Lung (tissue), 17 donors: ENCODE measurements at places on chromosomes 12 and 14. TPM values are rescaled to one million over a fixed set of nuclear protein-coding genes. Genes with fewer than 3 reads are reported as not detected.

RASSF8 gene
- 43.7 TPM for total RNA-seq

ACOT6 gene
- not detected for total RNA-seq

CLEC6A gene
- total RNA-seq = 1.1 TPM

PRIMA1 gene
- 0.40 TPM for total RNA-seq

RNF41 gene
- total RNA-seq = 54.6 TPM

SMCO3 gene
- 1.3 TPM for total RNA-seq

CLEC2A gene
- not detected for total RNA-seq

FOXM1 gene
- 3.3 TPM for total RNA-seq

- H3K4me1 ChIP-seq = no peaks in the 10 kb centered on the region
- peak overlapping the region; percentile 77 for H3K4me3 ChIP-seq
- peak; percentile 32 for DNase-seq
- H3K27me3 ChIP-seq = peaks cover 36% of the 10 kb centered on the region
- H3K36me3 ChIP-seq = no peaks in the 10 kb centered on the region
- peak overlapping the region; percentile 97 for H3K27ac ChIP-seq
Measured at GRCh38 chr14:61280092-61280525, 1.0 kb downstream of the TMEM30B start.

DNA sequence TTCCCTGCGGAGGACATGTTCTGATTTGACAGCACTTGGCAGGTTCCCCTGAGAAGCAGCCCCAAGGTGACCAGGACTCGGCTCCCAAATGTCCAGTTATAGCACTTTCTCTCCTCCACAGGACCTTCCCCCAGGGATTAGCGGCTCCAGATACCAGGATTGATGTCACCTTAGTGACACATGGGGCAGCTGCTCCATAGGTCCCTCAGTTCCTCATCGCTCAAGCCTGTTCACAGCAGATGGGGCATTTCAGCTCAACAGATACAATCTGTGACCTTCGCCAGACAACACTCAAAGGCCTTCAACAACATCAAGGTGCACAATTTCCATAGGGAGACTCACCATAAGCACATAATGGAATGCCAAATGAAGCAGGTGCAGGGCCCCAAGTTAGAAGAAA lies 67.9 kb upstream of the ZFP36L1 start:
- no peak overlapping the region for H3K4me3 ChIP-seq
- DNase-seq = no peak
- no peaks in the 10 kb centered on the region for H3K27me3 ChIP-seq
- peaks cover 2% of the 10 kb centered on the region for H3K4me1 ChIP-seq

DNA sequence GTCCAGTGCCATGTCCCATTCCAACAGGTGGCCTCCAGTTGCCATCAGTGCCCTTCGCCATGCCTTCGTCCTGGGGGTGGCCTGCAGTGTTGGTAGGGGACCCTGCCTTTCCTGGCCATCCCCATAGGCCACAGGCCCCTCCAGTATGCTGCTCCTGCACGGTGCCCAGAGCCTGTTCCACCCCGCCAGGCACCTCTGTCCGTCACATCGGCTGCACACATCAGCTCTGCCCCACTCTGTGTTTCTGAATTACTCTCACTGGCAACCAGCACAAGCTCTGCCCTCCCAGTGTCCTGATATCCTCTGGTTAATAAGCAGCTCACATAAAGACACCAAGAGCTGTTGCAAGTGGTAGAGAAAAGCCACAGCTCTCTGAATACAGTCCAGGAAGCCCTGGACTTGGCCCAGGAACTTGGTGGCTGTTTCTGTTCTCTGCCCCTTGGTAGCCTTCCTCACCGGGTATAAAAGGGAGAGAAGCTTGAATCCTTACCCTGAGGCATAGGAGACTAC lies 31.3 kb upstream of the ATP2A2 start:
- no peak overlapping the region for H3K4me3 ChIP-seq
- H3K36me3 ChIP-seq = no peaks in the 10 kb centered on the region
- H3K4me1 ChIP-seq = peaks cover 9% of the 10 kb centered on the region

DNA sequence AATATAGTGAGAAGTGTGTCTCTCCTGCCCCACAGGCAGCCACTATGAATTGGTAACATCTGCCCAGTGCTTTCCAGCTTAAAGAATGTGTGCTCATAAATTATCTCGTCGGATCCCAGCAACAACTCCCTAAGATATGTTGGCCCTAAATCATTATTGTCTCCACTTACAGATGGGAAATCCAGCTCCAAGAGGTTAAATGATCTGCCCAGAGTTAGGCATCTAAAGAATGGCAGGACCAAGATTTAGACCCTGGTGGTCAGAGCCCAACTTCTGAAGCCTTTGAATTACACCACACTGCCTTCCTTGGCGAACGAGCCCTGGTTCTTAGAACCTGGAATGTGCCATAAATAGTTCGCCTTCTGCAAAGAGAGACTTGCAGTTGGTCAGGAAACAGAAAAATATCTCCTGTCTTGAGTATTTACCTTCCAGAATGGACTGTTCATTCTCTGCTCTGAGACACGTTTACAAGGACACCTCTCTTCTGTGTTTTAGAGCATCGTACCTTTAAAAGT lies 20.1 kb upstream of the PLEK2 start:
- no peak for DNase-seq
- H3K36me3 ChIP-seq = no peaks in the 10 kb centered on the region

GRCh38 chr14:69315301-69315700 lies 55.3 kb downstream of the GALNT16 start:
- DNase-seq = no peak
- H3K27me3 ChIP-seq = no peaks in the 10 kb centered on the region
- no peak overlapping the region for H3K27ac ChIP-seq
- no peaks in the 10 kb centered on the region for H3K36me3 ChIP-seq

DNA sequence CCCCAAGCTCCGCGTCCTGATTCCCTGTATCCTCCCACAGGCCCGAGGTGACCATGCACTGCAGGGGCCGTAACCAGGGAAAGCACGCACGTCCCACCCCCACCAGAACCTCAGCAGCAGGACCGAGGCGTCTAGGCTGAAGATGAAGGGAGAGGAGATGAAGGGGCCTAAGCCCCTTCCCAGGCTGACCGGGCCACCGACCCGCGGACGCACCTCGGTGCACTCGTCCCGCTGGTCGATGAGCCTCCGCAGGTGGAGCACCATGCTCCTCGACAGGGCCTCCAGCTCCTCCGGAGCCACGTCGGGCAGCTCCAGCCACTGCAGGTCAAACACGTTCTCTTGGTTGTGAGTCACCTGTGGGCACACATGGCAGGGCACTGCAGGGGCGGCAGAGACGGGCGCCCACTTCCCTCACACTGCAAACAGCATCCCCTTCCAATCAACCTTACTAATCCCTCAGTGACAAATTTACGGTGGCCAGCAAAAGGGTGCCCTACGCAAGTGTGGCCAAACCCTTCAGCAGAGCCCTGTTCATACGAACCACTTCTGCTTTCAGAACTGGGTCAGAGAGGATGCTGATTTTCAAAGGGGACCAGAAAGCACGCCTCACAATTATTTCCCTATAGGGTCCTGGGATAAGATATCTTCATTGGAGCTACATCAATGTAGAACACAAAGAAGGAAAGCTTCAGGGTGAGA lies 77.8 kb downstream of the CCDC88C start:
- no peak overlapping the region for H3K4me3 ChIP-seq
- H3K36me3 ChIP-seq = no peaks in the 10 kb centered on the region
- no peak overlapping the region for H3K27ac ChIP-seq

GRCh38 chr12:116389990-116390389 lies 112.5 kb upstream of the MED13L start:
- DNase-seq = no peak
- H3K4me3 ChIP-seq = no peak overlapping the region
- H3K36me3 ChIP-seq = no peaks in the 10 kb centered on the region
- no peaks in the 10 kb centered on the region for H3K4me1 ChIP-seq

DNA sequence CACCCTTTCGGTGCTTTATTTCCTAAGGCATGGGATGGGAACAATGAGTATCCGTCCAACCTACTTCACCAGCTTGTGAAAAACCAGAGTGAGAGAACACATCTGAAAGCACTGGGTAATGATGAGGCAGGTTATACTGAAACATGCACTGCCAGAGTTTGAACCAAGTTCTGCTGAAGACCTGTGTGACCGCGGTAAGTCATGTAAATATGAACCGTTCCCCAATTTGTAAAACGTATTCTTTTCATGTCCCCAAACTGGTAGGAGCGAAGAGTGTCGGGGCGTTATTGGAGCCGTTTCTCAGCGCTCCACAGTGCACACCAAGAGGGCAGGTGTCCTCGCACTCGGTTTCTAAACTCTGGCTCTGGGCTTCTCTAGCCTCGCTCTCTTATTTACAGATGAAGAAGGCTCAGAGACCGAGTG lies 788 bp upstream of the NGDN start:
- DNase-seq = no peak
- no peaks in the 10 kb centered on the region for H3K4me1 ChIP-seq
- H3K4me3 ChIP-seq = peak overlapping the region; percentile 37
- H3K36me3 ChIP-seq = peaks cover 2% of the 10 kb centered on the region
- peak overlapping the region; percentile 76 for H3K27ac ChIP-seq

DNA sequence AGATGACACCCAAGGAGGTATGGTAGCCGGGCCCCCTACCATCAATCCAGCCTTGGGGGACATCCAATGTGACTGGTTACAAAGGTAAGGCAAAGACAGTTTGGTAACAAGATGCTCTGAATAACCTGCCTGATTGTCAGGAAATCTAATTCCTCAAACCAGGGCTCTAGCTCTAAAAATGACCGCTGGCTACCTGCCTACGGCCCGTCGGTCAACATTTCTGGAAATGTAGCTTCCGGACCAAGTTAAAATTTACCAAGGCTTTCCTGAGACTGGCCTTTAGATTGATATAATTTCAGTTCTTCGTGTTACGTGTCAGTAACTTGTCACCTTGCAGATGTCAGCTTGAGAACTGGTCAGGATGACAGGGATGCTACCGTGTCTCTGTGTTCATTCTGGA lies 34.2 kb upstream of the FOXN3 start:
- peaks cover 4% of the 10 kb centered on the region for H3K4me1 ChIP-seq
- no peak overlapping the region for H3K27ac ChIP-seq
- no peak for DNase-seq
- no peaks in the 10 kb centered on the region for H3K27me3 ChIP-seq
- no peak overlapping the region for H3K4me3 ChIP-seq

GRCh38 chr12:68158432-68158831 lies 1.1 kb downstream of the IFNG start:
- no peak for DNase-seq
- H3K27me3 ChIP-seq = no peaks in the 10 kb centered on the region
- H3K27ac ChIP-seq = no peak overlapping the region
- H3K4me3 ChIP-seq = no peak overlapping the region
- H3K36me3 ChIP-seq = no peaks in the 10 kb centered on the region

DNA sequence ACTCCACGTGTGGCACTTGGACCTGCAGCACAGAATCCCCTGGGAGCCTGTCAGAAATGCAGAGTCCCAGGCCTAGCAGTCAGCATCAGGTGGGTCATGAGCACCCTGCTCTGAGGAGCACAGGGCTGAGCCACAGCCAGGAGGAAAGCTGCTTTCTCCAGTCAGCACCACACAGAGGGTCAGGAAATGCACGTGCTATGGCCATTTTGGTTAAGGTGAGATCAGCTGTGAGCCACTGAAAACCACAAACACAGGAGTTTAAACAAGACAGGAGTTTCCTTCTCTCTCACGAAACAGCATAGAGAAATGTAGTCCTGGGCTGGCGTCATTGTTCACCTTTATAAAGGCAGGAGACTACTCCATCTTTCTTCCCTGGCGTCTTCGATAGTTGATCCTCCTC lies 204.5 kb upstream of the SFSWAP start:
- no peak for DNase-seq
- no peak overlapping the region for H3K4me3 ChIP-seq
- H3K27ac ChIP-seq = no peak overlapping the region
- H3K4me1 ChIP-seq = no peaks in the 10 kb centered on the region
- no peaks in the 10 kb centered on the region for H3K27me3 ChIP-seq

GRCh38 chr14:23056145-23056955 lies 970 bp downstream of the CDH24 start:
- peaks cover 16% of the 10 kb centered on the region for H3K36me3 ChIP-seq
- no peak overlapping the region for H3K4me3 ChIP-seq
- H3K27me3 ChIP-seq = no peaks in the 10 kb centered on the region
- H3K4me1 ChIP-seq = no peaks in the 10 kb centered on the region
- H3K27ac ChIP-seq = peak overlapping the region; percentile 4
- no peak for DNase-seq

- no peak overlapping the region for H3K27ac ChIP-seq
- no peaks in the 10 kb centered on the region for H3K4me1 ChIP-seq
- H3K4me3 ChIP-seq = no peak overlapping the region
- H3K27me3 ChIP-seq = no peaks in the 10 kb centered on the region
Measured at GRCh38 chr14:53458368-53458814, 305.3 kb upstream of the DDHD1 start.

DNA sequence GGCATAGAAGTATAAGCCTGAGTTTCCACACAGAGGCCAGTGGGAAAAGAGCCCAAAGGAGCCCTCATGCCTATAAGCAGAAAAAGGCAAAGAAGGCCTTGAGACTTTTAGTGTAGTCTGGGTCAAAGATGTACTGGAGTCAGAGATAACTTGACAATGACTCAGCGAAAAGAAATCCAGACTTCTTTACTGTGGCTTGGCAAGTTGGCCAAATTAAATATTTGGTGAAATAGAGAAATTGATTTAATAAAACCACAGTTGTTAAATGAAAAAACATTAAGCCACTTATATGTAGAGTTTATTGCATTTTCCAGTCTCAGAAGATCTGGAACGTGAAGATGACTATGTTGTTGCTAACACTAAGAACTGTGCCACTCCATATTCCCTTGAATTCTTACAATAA lies 105.1 kb downstream of the TMTC3 start:
- no peak overlapping the region for H3K4me3 ChIP-seq
- H3K27ac ChIP-seq = no peak overlapping the region
- H3K4me1 ChIP-seq = peaks cover 7% of the 10 kb centered on the region

DNA sequence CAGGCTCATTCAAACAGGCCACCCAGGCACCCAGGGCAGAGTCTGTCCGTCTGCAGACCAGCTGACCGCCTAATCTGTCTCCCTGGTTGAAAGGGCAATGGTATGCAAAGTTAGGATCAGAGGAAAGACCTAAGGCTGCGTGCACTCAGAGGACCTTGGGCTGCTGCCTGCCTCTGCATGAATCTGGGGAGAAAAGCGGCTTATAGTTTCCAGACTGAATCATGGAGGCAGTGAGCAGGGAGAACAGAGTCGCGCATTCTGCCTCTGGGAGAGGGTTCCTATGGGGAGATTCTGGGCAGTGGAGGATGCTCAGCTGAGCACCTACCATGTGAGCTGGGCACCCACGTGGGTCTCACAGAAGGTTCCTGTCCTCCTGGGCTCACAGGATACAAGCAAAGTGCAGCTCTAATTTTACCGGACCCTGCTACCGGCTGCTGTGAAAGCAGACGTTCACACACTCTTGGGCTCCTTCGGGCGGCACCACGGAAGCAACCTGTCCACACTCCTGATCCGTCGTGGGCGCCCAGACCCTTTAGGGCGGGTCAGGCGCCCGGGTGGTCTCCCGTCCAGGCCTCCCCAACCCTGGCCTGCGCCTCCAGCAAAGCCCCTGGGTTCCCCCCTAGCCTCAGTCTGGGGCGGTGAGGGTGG lies 772 bp downstream of the SCARB1 start:
- no peak overlapping the region for H3K27ac ChIP-seq
- peak overlapping the region; percentile 77 for H3K4me3 ChIP-seq
- DNase-seq = no peak
- no peaks in the 10 kb centered on the region for H3K4me1 ChIP-seq
- H3K27me3 ChIP-seq = no peaks in the 10 kb centered on the region
- no peaks in the 10 kb centered on the region for H3K36me3 ChIP-seq

- H3K4me1 ChIP-seq = peaks cover 22% of the 10 kb centered on the region
- no peak overlapping the region for H3K4me3 ChIP-seq
- DNase-seq = no peak
Measured at GRCh38 chr14:35535483-35536112, 1.6 kb downstream of the INSM2 start.
